ENCODE measurements at places on chromosomes 12 and 14. TPM values are rescaled to one million over a fixed set of nuclear protein-coding genes. Genes with fewer than 3 reads are reported as not detected.

Gene POTEM
- not detected for total RNA-seq

Gene ANG
- total RNA-seq, result 11.8 TPM

- no peak for DNase-seq
Observed at GRCh38 chr14:75123991-75124390, 2.9 kb downstream of the NEK9 start.

GRCh38 chr12:4191149-4191548, 82.4 kb upstream of the CCND2 start:
- DNase-seq, result no peak

GRCh38 chr14:61288228-61288627, 7.1 kb upstream of the TMEM30B start:
- DNase-seq, result no peak

Gene TAS2R20
- total RNA-seq, result 8.2 TPM

DNA sequence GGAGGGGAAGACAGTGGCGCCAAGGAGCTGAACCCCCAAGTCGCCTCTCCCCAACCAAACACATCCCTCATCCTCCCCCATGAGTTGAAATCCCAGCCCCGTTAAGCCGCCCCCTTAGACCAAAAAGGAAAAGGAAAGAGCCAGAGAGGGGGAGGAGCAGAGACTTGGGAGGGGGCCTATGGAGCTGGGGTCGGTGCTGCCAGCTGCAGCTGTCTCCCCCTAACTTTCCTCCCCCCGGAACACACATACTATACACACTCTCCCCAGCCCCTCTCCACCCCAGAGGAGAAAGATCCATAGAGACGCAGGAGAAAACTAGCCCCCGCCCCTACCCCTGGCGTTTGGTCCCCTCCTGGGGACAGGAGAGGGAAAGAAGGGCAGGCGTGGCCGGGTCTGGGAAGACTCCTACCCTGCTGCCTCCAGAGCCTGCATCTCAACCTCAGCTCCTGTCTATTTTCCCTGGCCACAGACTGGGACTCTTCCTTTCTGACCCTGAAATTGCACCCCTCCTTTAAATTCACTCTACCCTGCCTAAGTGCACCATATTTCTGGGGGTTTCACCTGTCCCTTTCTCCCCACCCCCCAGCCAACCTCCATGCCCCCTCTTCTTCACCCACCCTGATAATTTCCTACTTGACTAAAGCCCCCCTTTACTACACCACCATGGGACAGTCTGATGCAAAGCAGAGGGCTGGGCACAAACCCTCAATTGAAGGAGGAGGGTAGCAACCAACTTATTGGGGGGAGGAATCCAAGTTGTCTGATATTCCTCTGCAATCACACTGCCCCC, 1.7 kb upstream of the HOXC9 start:
- peak; percentile 46 for DNase-seq

- peak; percentile 64 for DNase-seq
Observed at GRCh38 chr12:124928095-124928911, 13.9 kb upstream of the UBC start.

Gene RPS6KA5
- 4.1 TPM for total RNA-seq

- peak; percentile 30 for DNase-seq
Observed at GRCh38 chr12:79886917-79887519, 47.9 kb downstream of the PPP1R12A start.

DNA sequence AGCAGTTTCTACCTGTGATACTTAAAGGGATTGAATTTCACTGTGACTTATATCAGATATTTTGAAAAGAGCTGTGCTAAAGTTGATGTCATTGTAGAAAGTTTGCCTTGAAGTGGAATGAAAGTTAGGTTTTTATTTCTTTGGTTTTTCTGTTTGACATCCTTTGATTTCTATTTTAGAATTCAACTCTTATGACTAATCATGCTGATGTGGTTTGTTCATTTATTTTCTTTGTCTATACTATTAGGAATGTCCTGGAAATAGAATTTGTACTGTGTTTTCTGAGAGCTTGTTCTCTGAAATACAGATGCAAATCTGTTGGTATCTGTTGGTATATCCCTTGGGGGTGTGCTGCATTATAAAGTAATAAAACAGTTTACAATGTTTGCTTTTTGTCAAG, 3.3 kb downstream of the CNOT2 start:
- DNase-seq, result no peak

Gene VWF
- 99.9 TPM for total RNA-seq

DNA sequence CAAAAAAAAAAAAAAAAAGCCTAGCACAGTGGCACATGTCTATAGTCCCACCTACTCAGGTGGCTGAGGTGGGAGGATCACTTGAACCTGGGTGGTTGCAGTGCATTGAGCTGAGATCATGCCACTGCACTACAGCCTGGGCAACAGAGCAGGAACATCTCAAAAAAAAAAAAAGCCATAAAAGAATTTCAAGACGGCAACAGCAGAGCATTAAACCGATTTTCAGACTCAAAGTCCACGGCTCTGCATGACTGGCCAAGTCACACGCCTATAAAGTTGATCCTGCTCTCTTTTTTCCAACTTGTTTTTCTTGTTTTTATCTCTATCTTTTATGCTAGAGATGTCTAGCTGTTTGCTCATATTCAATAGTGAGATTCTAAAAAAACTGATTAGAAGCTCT, 45.3 kb downstream of the FBXO34 start:
- peak; percentile 89 for DNase-seq

All from umbilical cord (tissue), 2 donors.